ENCODE measurements at places on chromosomes 12 and 14.

- DNase-seq = no peak
Measured at GRCh38 chr14:99892406-99892805, 99.2 kb downstream of the EML1 start.

GRCh38 chr14:54889919-54890318 is 12.7 kb downstream of the GCH1 start:
- no peak for DNase-seq

GRCh38 chr14:71698673-71699072 is 233.6 kb upstream of the RGS6 start:
- DNase-seq = no peak

DNA sequence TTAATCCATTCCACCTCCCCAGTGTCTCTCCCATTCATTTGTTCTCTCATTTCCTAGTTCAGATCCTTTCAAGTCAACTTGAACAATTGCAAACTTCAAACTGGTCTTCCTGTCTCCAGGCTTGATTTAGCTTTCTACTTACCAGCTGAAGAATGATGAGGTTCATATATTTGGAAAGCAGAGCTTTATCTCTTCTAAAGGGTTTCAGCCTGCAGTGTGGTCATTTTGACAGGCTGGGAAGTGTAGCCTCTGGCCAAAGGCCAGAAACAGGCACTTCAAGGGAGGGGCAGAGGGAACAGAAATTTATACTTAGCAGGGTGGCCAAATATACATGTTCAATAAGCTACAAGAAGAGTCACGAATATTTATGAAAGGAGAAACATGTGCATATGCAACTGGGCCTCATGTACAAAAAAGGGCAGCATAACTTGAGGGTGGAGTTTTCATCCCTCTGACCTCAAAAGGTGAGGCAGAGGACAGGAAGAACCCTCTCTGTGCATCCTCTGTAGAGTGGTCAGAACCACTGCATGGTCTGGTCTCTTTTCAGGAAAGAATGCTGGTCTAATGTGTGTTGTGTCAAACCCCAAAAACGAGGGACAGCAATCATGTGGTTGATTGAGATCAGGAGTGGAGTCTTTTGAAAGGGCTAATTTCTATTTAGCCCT is 34.0 kb upstream of the HECTD1 start:
- DNase-seq = no peak

- no peak for DNase-seq
Measured at GRCh38 chr12:64065881-64066451, 156.1 kb downstream of the KICS2 start.

- no peak for DNase-seq
Measured at GRCh38 chr14:96168581-96168980, 36.1 kb upstream of the BDKRB2 start.

DNA sequence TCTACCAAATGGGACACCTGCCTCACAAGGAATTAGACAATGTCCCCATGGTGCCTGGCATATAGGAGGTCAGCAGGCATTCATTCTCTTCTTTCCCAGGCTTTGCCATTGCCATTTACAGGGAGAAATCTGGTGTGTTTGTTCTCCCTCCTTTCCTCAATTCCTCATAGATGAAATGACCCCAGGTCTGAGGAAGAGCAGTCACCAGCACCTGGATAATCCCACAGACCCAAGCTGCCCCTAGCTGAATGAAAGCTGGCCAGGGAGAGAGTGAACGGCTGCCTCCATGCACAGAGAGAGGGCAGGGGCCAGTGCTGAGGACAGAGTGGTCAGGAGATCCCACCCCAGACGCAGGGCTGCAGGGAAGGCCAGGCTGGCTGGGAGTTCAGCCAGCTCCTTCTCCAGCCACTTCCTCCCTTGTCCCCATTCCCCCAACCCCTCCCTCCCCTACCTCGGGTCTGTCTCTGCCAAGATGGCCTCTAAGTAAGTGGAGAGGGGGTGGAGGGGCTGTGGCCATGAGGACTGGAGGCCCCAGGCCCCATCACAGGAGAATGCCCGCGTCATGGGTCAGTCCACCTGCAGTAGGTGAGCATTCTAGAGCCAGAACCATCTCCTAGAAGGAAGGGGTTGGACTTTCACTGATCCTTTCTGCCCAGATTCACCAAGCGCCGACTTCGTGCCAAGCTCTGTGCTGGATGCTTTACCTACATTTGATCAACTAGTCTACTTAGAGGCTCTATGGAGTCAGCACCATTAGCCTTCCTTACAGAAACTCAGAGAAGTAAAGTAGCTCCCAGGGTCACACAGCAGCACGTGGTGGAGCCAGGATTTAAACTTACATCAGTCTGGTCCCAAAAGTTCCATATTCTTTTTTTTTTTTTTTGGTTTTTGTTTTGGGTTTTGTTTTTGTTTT is 2.0 kb upstream of the KRT4 start:
- DNase-seq = no peak

GRCh38 chr14:67553547-67553946 is 20.5 kb downstream of the PLEKHH1 start:
- DNase-seq = no peak

- no peak for DNase-seq
Measured at GRCh38 chr12:122505419-122506051, 4.8 kb upstream of the ZCCHC8 start.

DNA sequence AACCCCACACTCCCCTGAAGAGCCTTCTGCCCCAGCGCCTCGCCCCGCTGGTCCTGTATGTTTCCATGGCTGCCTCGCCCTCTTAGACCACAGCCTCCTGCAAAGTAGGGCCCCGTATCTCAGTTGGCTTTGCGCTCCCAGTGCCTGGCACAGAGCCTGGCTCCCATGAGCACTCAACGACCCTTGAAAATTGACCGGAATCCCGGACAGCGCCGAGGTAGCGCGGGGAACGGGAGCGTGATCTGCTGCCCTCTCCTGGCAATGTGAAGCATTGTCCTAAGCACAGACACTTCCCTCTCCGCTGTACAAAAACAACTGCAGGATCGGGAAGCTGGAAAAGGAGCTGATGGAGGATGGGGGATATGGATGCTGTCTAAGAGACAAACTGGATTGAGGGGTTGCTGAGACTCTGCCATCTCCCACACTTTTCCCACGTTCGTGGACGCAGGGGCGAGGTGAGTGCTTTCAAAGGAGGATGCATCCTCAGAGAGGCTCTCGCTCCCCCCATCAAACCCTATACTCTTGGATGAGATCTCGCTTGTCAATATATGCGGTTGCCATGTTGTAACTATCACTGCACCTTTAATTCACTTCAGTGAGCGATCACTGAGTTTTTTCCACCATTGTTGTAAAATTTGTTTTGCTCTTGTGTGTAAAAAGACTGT is 10.7 kb upstream of the FKBP4 start:
- peak; percentile 67 for DNase-seq

GRCh38 chr14:105118646-105119407 is 49.7 kb downstream of the JAG2 start:
- DNase-seq = no peak

DNA sequence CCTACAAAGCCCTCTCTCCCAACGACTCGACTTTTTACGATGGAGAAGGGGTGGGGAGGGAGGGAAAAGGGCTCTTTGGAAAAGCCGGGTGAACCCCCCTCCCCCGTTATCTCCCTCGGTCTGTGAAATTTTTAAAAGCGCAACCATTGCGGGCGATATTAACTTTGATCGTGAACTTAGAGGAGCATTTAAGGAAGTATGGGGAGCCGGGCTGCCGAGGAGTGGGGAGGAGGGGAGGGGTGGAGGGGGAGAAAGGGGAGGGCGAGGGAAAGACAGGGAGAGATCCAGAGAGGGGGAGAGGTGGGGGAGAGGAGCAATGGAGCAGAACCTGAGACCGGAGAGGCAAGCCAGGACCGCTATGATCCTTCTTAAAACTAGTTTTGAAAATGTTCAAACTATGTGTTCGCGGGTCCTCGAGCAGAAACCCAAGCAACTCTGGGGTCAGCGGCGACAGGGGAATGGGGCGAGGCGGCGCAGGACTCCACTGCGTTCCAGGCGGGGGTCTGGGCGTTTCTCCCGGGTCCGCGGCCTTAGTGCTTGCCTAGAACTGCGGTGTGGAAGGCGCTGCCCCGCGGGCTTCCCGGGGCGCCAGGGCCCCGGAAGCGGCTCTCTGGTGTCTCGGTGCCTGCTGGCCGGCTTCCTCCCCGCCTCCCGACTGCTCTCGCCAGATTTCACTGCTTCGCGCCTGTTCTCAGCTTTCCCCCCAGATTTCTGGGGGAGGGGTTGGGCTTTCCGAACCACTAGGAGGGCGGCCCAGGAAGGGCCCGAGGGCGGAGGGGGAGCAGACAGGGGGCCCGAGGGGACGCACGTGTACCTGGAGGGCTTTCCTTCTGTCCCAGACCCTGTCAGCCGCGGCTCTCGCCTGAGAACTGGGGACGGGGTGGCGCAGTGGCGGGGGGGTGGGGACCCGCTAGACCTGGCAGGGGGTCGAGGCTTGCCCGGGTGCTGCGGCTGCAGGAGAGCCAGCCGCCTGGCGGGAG is at the start of gene HOTAIR:
TSS of gene HOTAIR (minus strand) at position 871 of the 980 bp plus-strand sequence.
- DNase-seq = no peak

- DNase-seq = no peak
Measured at GRCh38 chr12:11810206-11810545, 160.7 kb downstream of the ETV6 start.

DNA sequence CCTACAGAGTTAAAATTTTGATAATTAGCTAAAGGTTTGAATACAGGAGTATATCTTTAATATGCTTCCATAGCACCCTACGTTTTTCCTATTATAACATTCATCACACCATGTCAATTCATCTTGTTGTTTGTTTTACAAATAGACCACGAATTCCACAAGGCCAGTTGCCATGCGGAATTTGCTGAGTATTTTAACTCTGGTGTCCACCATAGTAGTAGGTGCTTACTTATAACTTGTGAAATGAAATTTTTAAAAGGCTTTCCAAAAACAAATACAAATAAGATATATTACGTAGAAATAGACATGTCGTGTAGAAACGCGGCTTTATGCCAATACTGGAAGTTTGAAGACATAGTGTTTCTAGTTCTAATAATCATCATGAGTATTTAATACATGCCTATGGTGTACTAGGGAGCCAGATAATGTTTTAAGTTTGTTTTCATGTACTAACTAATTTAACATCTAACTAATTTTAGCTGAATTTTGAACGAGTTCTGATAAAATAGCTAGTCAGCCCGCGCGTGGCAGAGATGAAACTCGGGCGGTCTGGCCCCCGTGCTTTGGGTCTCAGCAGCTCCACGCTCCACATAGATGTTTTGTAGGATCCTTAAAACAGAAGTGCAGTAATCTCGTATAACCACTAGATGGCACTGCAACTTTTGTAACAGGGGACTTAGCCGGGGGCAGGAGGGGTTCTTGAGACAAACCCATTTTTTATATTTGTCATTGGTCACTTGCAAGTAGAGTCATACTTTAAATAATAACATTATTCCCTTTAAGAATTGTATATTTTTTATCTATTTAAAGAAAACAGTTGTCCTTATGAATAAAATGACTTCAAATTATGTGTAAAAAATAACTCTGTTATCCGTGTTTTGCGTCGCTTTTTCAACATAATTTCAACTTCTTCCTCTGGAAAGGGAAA is 10.2 kb downstream of the CD69 start:
- peak; percentile 88 for DNase-seq

DNA sequence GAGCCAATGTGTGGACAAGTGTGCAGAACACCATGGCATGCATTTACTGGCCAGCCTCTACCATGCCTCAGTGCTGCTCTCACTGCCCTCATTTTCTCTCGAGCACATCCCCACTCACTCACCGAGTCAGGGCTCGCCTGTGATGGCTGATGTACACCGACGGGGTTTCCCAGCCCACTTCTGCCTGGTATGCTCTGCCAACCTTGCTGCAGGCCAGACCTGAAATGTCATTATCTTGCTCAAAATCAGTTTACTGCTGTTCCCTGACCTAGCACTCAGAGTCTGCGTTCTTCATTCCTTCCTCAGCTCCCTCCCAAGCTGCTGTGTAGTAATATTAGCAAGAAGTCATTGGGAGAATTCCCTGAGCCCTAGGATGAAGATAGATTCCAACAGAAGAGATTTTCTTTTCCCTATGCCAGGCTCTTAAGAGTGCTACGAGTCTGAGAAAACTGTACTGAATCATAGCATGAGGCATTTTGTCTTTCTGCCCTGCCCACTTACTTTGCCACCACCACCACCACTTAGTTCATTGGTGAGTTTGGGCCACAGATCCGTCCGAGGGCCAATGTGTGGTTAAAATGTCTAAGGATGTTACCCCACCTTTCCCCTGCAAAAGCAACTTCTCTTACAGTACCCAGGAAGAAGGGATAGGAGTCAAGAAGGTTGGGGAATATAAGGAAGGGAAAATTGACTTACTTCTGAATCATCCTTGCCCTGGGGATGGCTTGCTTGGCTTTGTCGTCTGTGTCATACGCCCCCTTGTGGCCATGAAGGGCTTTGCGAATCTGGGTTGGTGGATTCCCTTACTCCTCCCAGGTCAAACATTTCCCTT is 51.0 kb downstream of the BMAL2 start:
- peak; percentile 45 for DNase-seq

DNA sequence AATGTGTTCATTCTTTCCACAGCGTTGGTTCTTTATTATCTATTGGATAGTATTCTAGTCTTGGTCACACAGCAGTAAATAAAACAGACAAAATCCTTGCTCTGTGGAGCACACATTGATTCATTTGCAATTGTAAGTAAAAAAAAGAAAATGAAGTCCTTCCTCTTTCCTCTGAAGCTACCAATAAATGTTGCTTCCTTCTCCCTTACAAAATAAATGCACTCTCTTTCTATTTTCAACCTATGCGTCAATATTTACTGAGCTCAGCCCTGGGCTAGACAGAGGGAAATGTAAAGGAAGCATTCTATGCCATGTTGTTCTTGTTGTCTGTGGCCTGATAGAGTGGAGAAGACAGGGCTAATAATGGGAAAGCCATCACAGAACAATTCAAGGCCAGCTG is 2.9 kb downstream of the ABHD12B start:
- no peak for DNase-seq

- DNase-seq = no peak
Measured at GRCh38 chr12:13154831-13155230, 41.7 kb upstream of the EMP1 start.

GRCh38 chr12:3491938-3492792 is 1.2 kb downstream of the PRMT8 start:
- DNase-seq = peak; percentile 8

Data from pons (tissue), 1 donor.